ENCODE measurements at places on chromosomes 2 and 18.

GRCh38 chr18:12281861-12282260 is 26.2 kb upstream of the TUBB6 start:
- DNase-seq, result no peak

- DNase-seq, result no peak
These were observed 8.4 kb downstream of the RSAD2 start for GRCh38 chr2:6885968-6886367.

DNA sequence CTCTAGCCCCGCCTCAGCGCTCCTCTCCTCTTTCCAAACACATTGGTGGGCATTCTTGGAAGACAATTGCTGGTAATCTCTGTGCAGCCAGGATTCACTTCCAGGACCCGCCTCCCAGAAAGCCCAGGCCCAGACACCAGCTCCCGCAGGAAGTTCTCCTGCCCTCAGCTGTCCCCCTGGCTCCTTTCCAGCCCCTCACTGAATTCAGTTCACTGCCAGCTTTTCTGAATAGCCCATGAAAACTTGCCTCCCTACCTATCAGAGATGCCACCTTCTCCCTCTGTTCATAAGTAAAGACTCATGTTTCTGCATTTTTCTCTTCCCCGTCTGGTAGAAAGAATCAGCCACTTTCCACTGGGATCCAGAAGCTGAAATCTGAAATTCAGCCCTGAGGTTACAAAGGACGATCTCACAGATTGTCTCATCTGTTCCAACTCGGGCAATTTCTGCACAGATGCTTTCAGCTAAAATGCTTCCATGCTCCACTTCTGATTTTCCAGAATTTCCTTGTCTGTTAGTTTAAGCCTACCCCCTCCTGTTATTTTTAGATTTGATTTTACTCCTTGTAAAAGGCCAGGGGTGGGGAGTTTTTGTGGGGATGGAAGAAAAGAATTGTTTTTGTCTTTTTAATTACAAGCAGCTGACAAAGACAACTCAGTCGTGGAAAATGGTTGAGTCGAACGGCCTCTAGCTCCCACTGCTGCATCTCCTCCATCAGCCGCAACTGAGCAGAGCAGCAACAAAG is 98.1 kb downstream of the SP3 start:
- DNase-seq, result peak; percentile 75

- DNase-seq, result no peak
These were observed 47.6 kb upstream of the IL1R1 start for GRCh38 chr2:102094917-102095316.

GRCh38 chr2:102000813-102001766 is 9.3 kb downstream of the IL1R2 start:
- DNase-seq, result no peak

DNA sequence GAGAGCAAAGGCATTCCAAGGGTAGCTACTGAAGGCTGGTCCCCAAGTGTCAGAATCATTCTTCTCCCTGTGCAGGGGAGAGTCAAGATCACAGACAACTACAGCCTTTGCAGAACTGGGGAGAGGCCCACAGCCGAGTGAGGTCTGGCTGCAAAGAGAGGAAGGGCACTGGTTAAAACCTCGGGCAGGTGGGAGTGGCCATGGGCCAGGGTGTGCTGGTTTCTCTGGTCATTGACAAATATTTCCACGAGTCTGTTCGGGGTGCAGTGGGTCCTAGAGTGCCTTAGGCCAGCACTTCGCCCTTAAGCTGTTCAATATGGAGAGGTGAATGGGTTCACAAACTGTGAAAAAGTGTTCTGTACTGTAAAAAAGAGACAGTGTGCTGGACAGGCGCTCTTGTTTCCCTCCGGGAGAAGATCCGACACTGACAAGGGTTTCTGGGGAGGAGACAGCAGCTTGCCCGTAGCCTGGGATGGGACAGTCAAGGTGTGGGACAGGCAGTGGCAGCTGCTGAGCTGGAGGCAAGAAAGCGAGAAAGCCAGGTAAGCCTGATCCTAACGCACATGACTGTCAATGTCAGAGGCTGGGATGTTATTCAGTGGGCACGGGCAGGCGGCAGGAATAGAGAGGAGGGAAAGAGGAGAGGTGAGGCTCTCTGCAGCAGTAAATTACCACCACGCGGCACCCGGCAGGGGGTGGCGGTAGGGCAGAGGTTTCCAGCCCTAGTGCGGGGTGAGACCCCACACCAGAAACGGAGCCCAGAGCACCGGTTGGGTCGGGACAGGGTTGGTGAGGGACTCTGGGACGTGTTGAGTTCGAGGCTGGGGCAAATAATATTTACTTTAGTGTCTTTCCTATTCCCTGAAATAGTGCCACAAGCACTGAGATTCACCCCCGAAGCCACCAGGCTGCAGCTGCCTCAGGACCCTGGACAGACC is 2.0 kb downstream of the NPPC start:
- DNase-seq, result no peak

GRCh38 chr18:2997846-2998564 is 14.9 kb downstream of the LPIN2 start:
- DNase-seq, result no peak

DNA sequence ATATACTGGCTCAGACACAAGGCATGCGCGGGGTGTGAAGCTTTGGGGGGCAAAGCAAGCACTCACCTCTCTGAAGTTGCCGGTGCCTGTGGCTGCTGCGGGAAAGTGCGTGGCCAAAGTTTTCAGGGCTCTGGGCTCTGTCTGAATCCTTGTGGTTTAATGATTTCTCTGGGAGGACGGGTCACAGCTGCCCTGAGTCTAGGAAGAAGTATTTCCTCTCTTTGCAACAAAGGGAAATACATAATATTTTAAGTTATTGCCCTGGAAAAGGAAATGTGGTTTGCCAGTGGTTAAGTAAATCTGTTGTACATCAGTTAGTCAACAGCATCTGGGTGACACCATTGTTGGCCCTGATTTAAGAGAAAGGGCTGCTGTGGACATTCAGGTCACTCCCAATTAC is 56.7 kb upstream of the ZDBF2 start:
- no peak for DNase-seq

DNA sequence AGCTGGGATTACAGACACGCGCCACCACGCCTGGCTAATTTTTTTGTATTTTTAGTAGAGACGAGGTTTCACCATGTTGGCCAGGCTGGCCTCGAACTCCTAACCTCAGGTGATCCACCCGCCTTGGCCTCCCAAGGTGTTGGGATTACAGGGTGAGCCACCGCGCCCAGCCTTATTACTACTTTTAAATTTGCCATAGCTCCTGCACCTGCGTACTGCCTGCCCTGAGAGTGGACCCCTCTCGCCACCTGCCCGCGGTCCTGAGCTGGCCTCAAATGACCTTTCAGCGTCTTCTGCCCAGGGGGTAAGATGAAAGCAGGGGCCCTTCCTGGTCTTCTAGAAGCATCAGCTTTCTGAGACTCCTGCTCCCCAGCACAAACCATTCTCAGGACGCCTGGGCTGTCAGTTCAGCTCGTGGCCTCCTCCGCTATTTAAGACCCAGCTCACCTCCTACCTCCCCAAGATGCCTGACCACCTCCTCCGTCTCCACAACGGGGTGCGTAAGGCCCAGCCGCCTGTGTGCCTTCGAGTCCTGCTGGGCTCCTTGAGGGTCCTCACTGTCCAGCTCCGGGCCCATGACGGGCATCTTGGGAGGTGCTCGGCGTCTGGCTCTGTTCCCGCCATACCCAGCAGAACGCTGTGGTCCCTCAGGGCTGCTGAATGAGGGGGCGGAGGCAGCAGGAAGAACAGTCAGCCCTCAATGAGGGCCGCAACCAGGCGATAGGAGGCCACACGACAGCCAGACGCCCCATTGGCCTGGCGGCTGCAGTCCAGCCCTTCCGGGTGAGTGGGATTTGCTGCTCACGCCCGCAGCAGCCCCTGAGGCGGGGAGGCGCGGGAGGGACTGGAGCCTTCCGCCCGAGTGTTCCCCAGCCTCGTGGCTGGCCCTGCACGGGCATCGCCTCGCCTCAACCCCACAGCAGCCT is 266.6 kb downstream of the TFCP2L1 start:
- no peak for DNase-seq

DNA sequence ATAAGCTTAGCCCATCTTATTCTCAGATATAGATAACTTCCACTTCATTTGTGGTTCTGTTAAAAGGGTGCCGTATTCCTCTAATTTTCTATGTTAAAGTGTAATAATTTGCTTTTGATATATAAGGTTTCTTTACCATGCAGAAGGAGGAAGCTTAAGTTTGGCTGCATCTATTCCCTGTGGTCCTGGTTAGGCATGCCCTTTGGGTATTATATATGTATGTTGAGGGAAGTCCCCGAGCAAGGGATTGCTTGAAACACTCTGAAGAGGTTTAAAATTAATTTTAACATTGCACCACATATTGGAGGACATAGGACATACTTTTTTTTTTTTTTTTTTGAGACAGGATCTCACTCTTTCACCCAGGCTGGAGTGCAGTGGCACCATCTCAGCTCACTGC is 16.9 kb upstream of the MYO1B start:
- no peak for DNase-seq

GRCh38 chr2:67255933-67256615 is 141.1 kb upstream of the ETAA1 start:
- DNase-seq, result no peak

GRCh38 chr2:73516033-73516432 is 126.2 kb downstream of the NAT8 start:
- DNase-seq, result no peak

DNA sequence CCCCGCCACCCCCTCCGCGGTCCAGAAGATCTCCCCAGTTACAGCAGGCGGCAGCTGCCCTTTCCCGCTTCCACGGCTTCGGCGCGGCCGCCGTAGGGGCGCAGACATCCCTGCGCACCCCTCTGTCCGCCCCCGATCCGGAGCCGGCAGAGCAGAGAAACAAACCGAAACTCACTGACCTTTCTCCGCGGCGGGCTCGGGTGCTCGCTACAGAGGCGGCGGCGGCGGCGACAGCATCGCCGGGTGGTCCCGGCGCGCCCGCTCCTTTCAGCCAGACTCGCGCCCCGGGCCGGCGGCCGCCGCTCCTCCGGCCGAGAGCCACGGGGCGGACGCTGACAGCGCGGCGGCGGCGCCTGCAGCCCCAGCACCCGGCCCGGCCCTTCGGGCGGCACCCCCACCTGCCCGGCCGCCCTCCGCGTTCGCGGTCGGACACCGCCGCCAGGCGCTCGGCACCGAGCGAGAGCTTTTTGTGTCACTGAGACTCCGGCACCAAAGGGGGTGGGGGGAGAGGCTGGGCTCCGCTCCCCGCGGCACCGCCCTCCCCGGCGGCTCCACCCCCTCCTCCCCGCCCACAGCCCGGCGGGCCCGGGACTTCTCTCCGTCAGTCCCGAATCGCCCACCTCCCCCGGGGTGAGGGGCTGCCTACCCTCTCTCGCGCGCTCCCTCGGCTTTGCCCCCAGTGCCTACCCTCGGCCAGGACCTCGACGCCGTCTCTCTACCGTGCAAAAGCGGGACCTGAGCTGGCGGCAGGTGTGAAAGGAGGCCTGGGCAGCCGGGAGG is 1.4 kb upstream of the RNF152 start:
- no peak for DNase-seq

- DNase-seq, result no peak
These were observed 9.8 kb downstream of the MCEE start for GRCh38 chr2:71120195-71120594.

GRCh38 chr2:42092084-42092996 is 44.5 kb downstream of the PKDCC start:
- DNase-seq, result no peak

DNA sequence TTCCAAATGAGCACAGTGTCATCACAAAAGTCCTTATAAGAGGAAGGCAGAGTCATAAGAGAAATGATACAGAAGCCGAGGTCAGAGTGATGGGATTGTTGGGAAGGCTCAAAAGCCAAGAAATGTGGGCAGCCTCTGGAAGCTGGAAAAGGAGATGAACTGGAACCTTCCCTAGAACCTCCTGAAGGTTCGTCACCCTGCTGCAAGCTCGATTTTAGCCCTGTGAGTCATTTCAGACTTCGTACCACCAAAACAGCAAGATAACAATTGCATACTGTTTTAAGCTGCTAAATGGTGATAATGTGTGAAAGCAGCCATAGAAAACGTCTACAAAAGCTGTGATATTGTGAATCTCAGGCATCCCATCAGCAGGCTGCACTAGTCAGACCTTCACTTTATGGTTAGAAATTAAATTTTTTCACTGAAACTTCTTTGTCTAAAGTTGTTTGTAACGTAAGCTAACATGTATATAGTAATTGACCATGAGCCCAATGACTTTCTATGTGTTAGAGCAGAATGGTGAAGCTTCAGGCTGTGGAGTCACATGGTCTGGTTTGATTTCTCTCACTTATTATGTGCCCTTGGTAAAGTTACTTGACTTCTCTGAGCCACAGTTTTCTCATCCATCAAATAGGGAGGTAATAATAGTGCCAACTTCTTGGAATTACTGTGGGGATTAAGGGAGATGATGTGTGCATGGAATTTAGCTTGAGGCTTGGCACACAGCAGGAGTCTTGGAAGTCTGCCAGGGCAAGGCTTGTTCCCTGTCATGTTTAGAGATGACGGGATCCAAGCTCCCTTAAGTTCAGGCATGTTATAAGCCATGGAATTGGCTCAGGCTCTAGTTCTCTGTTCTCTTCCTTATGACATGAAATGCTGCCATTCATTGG is 132.0 kb upstream of the CCDC195 start:
- DNase-seq, result peak; percentile 29

- DNase-seq, result no peak
These were observed 113.6 kb downstream of the MEP1B start for GRCh38 chr18:32303400-32303799.

- DNase-seq, result no peak
These were observed 663.1 kb downstream of the ERBB4 start for GRCh38 chr2:211875488-211875887.

DNA sequence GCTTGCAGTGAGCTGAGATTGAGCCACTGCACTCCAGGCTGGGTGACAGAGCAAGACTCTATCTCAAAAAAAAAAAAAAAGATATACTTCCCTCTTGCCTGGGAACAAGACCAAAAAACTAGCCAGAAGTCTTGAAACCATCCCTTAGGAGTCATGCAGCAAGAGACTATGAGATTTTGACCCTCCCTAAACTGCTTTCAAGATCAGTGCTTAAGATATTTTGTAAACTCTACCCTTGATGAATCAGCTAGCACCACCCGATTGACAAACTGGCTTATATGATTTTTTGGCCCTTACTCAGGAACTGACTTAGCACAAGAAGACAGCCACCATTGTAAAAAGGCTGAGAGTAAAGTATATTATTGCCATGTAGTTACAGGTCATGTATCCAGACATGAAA is 3.8 kb downstream of the SULT1C3 start:
- DNase-seq, result no peak

DNA sequence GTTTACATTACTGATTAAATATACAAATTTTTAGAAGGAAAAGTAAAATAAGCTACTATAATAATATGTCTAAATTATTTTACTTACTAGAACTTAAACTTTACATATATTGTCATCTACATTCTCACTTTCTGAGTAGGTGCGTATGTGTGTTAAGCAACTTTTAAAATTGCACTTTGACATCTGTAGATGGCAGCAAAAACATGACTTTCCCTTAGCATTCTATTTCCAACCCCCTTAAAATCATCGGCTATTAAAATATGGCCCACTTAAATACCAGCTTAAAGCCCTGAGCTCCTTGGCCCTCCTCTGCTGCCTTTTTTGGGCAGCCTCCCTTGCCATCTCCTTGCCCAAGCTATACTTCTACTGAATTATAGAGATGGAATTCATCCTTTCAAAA is 78.0 kb downstream of the UPP2 start:
- no peak for DNase-seq

GRCh38 chr2:100016756-100017155 is 125.6 kb downstream of the AFF3 start:
- no peak for DNase-seq

- DNase-seq, result peak; percentile 32
These were observed 82.1 kb downstream of the CDK15 start for GRCh38 chr2:201888426-201888800.

- no peak for DNase-seq
These were observed 248.2 kb upstream of the RBMS1 start for GRCh38 chr2:160741815-160742214.

Measured in DMS 273 treated with DMSO at 0.1 percent for 48 hours (cell line).